Stimulated activated CD4-positive, alpha-beta T cell treated with anti-CD3 and anti-CD28 coated beads, TNF-alpha, amount 100 ng/mL, for 48 hours (primary cell): ENCODE measurements at places on chromosomes 1 and 21.
A peak's percentile ranks its signal among the peaks of the same experiment; 100 is the strongest.

- DNase-seq, result no peak
Observed at GRCh38 chr1:207973898-207974568, 63.1 kb upstream of the CD34 start.

- no peak for DNase-seq
Observed at GRCh38 chr1:147547065-147547464, 5.8 kb downstream of the BCL9 start.

- no peak for DNase-seq
Observed at GRCh38 chr1:178491721-178492120, 5.0 kb downstream of the CLEC20A start.

DNA sequence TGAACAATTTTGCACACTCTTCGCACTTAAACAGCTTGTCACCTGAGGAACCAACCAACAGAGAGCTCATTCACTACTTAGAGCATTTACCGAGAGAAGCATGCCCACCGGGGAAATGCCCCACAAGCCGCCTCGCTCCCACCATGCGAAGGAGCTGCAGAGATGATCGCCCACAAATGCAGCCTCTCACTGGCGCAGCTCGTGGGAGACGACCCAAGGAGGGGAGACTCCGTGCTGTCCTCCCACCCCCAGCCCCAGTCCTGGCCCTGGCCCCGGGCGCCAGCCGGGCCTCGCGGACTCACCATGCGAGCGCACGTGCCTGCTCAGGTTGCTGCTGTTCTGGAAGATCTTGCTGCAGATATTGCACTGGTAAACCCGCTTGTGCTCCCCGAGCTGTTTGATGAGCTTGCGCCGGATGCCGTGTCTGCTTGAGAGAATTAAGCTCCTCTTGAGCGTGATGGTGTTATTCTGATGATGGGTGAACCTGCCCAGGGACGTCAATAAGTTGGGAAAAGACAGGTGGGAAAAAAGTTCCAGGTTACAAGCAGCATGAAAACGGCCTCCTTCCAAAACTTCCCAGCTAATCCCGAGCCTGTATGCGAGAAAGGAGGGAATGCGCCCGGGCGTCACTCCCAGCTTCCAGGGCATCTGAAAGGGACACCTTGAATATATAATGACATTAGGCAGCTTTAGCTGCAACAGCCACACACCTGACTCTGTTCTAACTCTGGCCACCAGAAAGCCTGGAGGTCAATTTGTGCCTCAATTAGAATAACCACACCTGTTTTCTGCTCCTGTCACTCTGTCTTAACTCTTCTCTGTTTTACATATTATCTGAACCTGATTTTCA is 42.8 kb downstream of the PRDM15 start:
- no peak for DNase-seq

DNA sequence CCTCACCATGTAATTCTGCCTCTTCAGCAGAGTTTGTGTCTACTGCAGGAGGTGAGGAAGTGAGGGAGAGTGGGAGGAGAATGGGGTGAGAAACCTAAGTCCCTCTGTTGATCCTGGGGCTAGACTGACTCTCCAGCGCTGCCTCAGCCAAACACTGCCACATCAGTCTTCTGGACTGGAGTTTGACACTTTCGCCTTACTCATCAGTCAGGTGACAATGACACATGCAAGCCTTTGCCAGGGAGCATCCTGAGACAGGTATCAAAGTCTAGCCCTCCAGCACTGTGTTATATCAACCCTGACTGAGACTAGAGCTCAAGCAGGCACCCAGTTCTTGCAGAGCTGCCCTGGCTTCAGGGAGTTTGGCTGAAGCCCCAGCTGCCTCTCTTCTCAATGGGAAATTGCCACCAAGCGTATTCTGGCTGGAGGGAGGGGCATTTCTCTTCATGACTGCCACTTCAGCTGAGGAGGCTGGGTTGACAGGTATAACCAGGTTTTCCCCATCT is 33.3 kb upstream of the SUCO start:
- no peak for DNase-seq

- no peak for DNase-seq
Observed at GRCh38 chr1:110675060-110675791, 486 bp upstream of the KCNA3 start.

DNA sequence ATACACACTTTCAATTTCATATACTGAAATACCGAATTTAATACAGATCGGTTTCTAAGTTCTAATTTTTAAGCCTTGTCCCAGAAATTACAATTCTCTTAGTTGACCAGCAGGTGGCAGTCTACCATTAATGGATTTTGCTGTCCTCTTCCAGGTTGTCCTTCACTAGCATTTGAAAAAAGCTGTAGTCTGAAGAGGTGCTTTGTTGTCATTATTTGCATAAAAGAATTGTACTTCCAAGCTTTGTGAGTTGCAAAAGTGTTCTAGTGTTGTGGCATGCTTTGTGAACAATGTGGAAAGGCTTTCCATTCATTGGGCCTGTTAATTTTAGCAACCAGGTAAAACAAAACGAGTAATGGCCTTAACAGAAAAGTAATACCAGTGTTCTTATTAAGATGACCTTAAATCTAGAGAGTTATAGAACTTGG is 193.6 kb downstream of the RPS6KC1 start:
- peak; percentile 3 for DNase-seq

DNA sequence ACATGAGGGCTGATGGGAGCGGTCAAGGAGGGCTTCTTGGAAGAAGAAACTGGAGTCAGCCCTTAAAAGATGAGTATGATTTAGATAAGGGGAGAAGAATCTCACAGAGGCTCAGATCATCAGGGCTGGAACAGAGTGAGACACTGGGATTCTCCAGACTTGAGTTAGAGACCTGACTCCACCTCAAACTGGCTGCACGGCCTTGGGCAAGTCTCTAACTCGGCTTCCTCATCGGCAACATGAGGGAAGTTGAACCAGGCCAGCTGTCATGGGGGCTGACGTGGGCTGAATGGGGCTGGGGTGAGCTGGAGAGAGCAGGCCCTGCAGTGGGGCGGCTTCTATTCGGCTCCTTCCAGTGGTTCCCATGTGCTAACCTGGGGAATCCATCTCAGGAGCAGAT is 2.5 kb downstream of the C1QC start:
- no peak for DNase-seq

- DNase-seq, result no peak
Observed at GRCh38 chr1:78045563-78045925, 222 bp upstream of the GIPC2 start.

- no peak for DNase-seq
Observed at GRCh38 chr21:35743571-35743970, 316.8 kb downstream of the SETD4 start.

DNA sequence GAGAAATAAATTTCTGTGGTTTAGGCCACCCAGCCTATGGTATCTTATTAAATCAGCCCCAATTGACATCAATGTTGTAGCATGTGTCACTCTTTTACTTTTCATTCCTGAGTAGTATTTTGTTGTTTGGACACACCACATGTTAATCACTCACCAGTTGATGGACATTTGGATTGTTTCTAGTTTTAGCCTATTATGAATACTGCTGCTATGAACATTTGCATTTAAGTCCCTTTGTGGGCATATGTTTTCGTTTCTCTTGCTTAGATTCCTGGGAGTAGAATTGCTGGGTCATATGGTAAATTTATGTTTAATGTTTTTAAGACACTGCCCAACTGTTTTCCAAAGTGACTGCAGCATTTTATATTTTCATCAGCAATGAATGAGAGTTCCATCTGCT is 50.2 kb upstream of the NUF2 start:
- no peak for DNase-seq

GRCh38 chr1:230084408-230085177 is 17.6 kb downstream of the GALNT2 start:
- peak; percentile 64 for DNase-seq
